ENCODE measurements at places on chromosomes 4 and X. TPM values are rescaled to one million over a fixed set of nuclear protein-coding genes. Genes with fewer than 3 reads are reported as not detected.

GRCh38 chr4:144645631-144646522, at the start of gene HHIP:
HHIP (plus strand) TSS chr4:144646156; CDS start chr4:144646676, 520 bp downstream.
- DNase-seq: no peak
- H3K4me1 ChIP-seq: peaks cover 20% of the 10 kb centered on the region
- peaks cover 17% of the 10 kb centered on the region for H3K27me3 ChIP-seq
- no peak within 1 kb of the TSS for H3K27ac ChIP-seq
- H3K36me3 ChIP-seq: no peaks in the 10 kb centered on the region

- H3K27me3 ChIP-seq: no peaks in the 10 kb centered on the region
- H3K4me1 ChIP-seq: no peaks in the 10 kb centered on the region
- no peaks in the 10 kb centered on the region for H3K36me3 ChIP-seq
- DNase-seq: no peak
These were observed 223.2 kb downstream of the FAM47A start for GRCh38 chrX:33908898-33909297.

- H3K27ac ChIP-seq: no peak overlapping the region
- no peaks in the 10 kb centered on the region for H3K36me3 ChIP-seq
- H3K27me3 ChIP-seq: no peaks in the 10 kb centered on the region
- H3K4me3 ChIP-seq: no peak overlapping the region
- no peak for DNase-seq
These were observed 11.7 kb downstream of the TRIM2 start for GRCh38 chr4:153215921-153216320.

DNA sequence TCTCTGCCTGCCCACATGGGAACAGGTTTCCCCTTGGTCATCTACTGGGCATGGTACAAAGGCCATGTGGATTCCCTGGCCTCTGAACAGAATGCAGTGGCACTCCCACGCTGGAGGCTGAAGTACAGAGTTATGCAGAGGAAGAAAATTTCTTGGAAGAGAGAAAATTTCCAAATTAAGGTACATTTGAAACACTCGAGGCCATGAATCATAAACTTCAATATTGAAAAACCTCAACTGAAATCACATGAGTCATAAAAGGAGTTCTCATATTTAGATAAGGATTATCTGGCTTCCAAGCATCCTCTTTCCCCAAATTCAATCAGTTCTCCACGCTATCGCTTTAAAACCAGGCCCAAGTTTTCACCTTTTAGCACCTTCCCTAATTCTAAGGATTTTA, 28.1 kb upstream of the TXK start:
- peaks cover 48% of the 10 kb centered on the region for H3K36me3 ChIP-seq
- H3K27ac ChIP-seq: no peak overlapping the region
- H3K27me3 ChIP-seq: no peaks in the 10 kb centered on the region
- DNase-seq: no peak
- no peaks in the 10 kb centered on the region for H3K4me1 ChIP-seq

GRCh38 chr4:85610450-85610849, 135.5 kb downstream of the ARHGAP24 start:
- no peak for DNase-seq
- peaks cover 8% of the 10 kb centered on the region for H3K4me1 ChIP-seq
- no peak overlapping the region for H3K4me3 ChIP-seq
- no peaks in the 10 kb centered on the region for H3K27me3 ChIP-seq
- H3K27ac ChIP-seq: peak overlapping the region; percentile 4
- H3K36me3 ChIP-seq: peaks cover 12% of the 10 kb centered on the region

Gene ETDA
- total RNA-seq: not detected

DNA sequence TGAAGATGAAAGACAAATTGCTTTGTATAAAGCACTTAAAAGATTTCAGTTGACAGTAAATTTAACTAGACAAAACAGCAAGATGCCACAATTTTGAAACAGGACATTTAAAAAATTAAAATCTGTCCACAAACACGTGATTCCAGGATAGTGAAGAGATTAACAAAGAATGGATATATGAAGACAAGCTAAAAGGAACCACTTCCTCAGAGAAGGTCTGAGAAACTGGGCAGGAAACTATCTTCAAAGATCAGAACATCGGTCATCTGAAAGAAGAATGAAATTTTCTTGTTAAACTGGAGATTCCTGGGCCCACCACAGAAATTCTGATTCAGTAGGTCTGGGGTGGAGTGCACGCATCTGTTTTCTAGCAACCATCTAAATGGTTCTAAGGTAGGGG, 1.4 kb downstream of the RWDD4 start:
- peaks cover 42% of the 10 kb centered on the region for H3K4me1 ChIP-seq
- no peak overlapping the region for H3K27ac ChIP-seq
- no peak overlapping the region for H3K4me3 ChIP-seq
- H3K27me3 ChIP-seq: no peaks in the 10 kb centered on the region
- no peaks in the 10 kb centered on the region for H3K36me3 ChIP-seq

GRCh38 chr4:28269426-28269825, 1408.8 kb downstream of the STIM2 start:
- H3K36me3 ChIP-seq: no peaks in the 10 kb centered on the region
- no peaks in the 10 kb centered on the region for H3K4me1 ChIP-seq
- no peak for DNase-seq
- H3K27me3 ChIP-seq: no peaks in the 10 kb centered on the region
- H3K4me3 ChIP-seq: no peak overlapping the region
- no peak overlapping the region for H3K27ac ChIP-seq

- H3K4me1 ChIP-seq: peaks cover 10% of the 10 kb centered on the region
- H3K27ac ChIP-seq: no peak overlapping the region
- no peak for DNase-seq
- H3K36me3 ChIP-seq: no peaks in the 10 kb centered on the region
- peaks cover 24% of the 10 kb centered on the region for H3K27me3 ChIP-seq
- H3K4me3 ChIP-seq: no peak overlapping the region
These were observed 10.1 kb upstream of the FGG start for GRCh38 chr4:154622598-154622997.

Gene GPRIN3
- 29.5 TPM for total RNA-seq

- DNase-seq: no peak
- H3K4me1 ChIP-seq: peaks cover 28% of the 10 kb centered on the region
- H3K27ac ChIP-seq: no peak overlapping the region
These were observed 19.8 kb downstream of the SNX25 start for GRCh38 chr4:185229021-185229818.

Gene ATP1B4
- not detected for total RNA-seq

Measured in spleen (tissue), 13 donors.